Stimulated activated naive CD8-positive, alpha-beta T cell treated with anti-CD3 and anti-CD28 coated beads, Interleukin-15, amount 100 ng/mL, for 72 hours (primary cell): ENCODE measurements at places on chromosomes 5 and 9.

- DNase-seq: no peak
These were observed 93.9 kb downstream of the GRIA1 start for GRCh38 chr5:153584126-153584959.

GRCh38 chr5:122773619-122774018 is 1.3 kb upstream of the SNX2 start:
- no peak for DNase-seq

GRCh38 chr5:122229551-122229950 is 82.5 kb upstream of the SNCAIP start:
- DNase-seq: no peak

DNA sequence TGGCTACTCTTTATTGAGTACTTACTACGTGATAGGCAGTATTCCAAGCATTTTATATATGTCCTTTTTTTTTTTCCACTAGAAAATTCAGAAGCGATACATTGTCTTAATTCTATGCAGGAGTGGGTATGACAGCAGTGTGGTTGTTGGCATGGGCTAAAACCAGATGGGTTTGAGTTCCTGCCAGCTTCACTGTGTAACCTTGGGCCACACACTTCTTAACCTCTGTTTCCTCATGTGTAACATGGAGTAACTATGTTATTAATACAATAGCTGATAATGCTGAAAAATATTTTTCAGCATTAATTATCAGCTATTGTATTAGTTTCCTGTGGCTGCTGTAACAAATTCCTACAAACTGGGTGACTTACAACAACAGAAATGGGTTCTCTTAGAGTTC is 12.0 kb downstream of the SNX18 start:
- no peak for DNase-seq

GRCh38 chr5:33129309-33129708 is 311.5 kb upstream of the TARS1 start:
- no peak for DNase-seq

GRCh38 chr5:26833596-26833995 is 204.8 kb downstream of the CDH9 start:
- no peak for DNase-seq

- no peak for DNase-seq
These were observed 2.3 kb upstream of the HK3 start for GRCh38 chr5:176901260-176902101.

DNA sequence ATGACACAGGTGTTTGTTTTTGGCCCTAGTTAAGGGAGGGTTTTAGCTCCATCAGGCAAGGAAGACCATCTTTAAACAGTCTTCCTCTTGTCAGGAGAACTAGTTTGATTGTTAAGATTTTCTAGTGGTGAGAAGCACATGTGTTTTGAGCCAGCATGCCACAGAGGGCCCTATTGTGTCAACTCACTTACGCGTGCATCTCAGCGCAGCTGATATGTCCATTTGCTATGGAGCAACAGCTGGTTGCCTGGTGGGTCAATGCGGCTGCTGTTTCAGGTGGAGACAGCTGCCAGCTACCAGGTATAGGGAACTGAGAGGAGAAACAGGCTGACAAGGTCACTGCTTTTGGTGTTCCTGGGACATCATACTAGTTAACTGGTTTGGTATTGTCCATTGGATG is 100.5 kb upstream of the PRRC1 start:
- DNase-seq: no peak

GRCh38 chr9:130366888-130367550 is 77.7 kb upstream of the ASS1 start:
- no peak for DNase-seq

GRCh38 chr5:93580927-93581445 is at the start of gene NR2F1-AS1:
TSS of gene NR2F1-AS1 (minus strand) at chr5:93581219.
- no peak for DNase-seq

DNA sequence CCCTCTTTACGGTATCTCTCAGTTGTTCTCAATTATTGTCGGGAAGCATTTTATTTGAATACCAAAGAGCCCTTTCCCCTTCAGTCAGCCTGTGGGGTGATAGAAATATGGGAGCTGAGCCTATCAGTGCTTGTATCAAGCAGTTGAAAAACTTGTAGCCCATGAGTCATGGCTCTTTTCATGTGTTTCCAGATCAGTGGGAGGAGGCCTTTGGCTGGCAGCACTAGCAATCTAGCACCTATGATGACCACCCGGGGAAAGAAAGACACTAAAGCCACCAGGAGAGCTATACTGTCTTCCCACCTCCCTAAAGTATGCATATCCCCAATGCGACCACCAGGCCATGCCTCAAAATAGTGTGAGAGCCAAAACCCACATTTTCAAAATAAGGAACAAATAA is 696.9 kb upstream of the C9orf72 start:
- no peak for DNase-seq

- no peak for DNase-seq
These were observed 25.8 kb downstream of the CAST start for GRCh38 chr5:96687812-96688453.

GRCh38 chr5:90055831-90056328 is 353.7 kb downstream of the CETN3 start:
- DNase-seq: no peak

GRCh38 chr5:132059696-132060500 is 557 bp upstream of the IL3 start:
- DNase-seq: no peak

- DNase-seq: no peak
These were observed 58.6 kb downstream of the CEP120 start for GRCh38 chr5:123364441-123365155.

- no peak for DNase-seq
These were observed 52.9 kb downstream of the ARHGAP26 start for GRCh38 chr5:142823126-142823525.

DNA sequence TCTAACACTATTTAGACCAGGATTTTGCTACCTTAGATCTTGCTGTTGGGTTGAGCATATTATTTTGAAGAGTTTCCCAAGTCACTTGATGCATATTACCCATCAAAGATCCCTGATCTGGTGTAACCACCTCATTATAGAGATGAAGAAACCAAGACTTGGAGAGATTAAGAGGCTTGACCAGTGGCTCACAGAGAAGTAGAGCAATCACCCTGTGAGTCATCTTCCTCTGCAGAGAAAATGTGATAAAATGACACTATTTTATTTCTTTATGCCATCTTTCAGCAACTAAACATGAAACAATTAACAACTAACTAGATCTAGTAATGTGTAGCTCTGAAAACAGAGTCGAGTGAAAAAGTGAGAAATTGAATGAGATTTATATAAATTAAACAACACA is 76.1 kb downstream of the KIF4B start:
- DNase-seq: no peak

- DNase-seq: no peak
These were observed 257.5 kb downstream of the NSG2 start for GRCh38 chr5:174303035-174303434.

- no peak for DNase-seq
These were observed 16.8 kb downstream of the AFAP1L1 start for GRCh38 chr5:149288436-149288835.

DNA sequence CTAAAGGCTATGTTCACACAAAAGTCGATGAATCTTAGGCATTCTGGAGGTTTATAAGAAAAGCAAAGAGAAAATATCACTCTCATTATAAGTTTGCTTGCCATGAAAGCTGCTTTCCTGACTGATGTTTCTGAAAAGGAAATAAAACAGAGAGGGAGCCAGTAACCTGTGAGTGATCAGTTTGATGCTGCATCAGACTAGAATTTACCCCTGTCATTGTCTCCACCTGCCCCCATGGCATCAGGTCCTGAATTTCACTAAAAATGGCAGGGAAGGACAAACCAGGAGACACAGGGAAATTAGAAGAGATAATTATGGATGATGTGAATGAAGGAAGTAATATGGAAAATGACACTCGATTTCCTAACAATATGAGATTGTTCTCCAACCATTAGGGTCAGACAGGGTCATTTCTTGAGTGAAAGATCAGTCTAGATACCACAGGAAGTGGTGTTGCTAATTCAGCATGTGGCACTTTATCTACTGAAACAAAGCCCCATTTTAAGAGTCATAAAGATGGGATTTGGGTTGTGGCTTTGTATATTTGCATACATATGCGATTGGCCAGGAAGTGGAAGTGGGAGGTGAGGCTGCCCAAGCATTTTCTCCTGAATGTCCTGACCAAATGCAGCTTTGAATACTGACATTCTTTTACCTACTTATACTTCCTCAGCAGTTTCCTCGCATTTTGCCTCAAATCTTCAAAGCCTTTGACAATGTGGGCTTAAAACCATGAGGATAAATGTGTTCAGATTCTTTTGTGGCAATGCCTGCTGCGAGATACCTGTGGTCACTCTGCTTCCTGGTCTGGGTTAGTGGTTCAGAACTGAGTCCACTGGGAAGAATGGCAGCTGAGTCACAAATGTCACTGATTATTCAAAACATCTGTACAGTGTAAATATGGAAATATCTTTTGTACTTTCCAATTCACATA is 29.7 kb downstream of the MEGF10 start:
- no peak for DNase-seq

- DNase-seq: no peak
These were observed 7.5 kb downstream of the XPA start for GRCh38 chr9:97689401-97690180.

- no peak for DNase-seq
These were observed 828.1 kb upstream of the ZNF608 start for GRCh38 chr5:125574491-125575044.

GRCh38 chr5:164364237-164365208 is 859.1 kb downstream of the MAT2B start:
- DNase-seq: no peak
